ENCODE measurements at places on chromosomes 5 and 9.

DNA sequence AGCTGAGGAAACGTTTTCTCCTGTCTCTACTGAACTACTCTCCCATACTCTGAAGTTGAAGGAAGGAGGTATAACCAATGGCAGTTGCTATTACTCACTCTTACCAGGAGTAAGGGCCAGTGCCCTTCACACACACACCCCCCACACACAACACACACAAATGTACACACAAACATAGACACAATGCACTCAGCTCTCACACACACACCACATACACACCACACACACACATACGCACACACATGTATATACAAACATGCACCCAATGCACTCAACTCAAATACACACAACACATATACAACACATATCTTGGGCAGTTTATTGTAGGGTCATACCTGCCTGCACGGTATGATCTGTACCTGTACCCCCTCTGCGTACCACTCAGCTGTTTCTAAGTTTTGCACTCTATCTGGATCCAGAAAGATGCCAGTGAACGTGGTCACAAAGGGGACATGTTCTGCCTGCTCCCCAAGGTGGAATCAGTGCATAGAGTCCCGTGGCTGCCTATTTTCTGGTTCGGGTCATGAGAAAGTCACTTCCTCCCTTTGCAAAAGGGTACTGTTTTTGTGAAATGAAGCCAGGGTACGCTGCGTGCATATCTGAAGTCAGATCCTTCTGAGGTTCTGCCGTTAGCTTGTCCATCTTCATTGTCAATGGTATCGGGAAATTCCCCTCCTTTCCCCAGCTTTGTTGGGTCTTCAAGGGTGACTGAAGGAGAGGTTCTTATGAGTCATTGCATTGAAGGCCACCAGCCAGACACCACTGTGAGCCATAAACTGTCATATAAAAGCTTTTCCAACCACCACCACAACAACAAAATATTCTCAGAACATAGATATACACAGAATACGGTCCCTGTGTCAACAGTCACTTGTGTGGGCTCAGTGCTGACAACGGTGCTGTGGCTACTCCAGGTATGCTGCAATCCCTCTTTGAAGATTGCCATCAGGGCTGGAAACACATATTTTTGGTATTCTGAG is 131.9 kb downstream of the UGCG start:
- no peak for DNase-seq

GRCh38 chr5:169258372-169259000 is 42.5 kb downstream of the SLIT3 start:
- no peak for DNase-seq

DNA sequence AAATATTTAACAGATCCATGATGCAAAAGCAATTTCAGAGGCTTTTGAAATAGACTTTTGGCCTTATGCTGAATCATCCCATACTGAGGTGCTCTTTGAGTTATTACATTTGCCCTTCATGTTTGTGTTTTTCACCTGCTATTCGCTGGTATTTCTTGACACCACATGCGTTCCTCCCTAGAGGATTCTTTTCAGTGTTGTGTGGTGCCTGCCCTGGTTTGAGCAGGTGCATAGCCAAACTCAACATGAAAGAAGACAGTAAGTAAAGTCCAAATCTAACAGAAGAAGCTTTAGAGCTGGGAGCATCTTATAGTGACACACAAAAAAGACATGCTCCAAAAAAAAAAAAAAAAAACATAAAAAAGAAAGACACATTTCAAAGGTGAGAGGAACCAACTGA is 796.3 kb downstream of the SEMA5A start:
- DNase-seq: no peak

DNA sequence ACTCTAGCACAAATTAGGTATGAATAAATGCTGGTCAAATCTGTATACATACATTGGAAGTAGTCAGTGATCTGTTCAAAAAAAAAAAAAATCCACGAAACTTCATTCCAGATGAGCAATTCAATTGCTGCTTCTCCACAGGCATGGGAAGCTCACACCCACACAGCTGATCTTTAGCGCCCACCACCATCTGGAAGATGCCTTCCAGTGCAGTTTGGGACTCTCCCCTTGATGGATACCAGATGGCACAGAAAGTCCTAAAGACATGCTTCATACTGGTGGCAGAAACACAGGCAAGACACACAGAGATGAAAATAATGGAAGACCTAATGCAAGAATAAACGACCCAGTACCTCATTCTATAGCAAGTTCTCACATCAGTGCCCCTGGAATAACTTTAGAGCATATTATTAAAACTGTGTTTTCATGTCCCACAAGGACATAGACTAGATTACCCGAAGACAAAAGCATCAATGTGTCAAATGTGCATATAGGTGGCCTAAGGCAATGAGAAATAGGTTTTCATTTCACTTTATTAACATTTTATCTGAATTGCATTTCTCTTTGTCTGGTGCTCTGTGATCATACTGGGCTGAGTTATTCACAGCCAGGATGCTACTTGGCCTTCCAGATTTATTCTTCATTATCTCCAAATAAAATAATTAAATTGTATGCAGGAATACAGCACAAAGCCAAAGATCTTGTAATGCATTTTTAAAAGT is 135.4 kb upstream of the TAS2R1 start:
- no peak for DNase-seq

- DNase-seq: no peak
Observed at GRCh38 chr5:57575839-57576238, 93.2 kb upstream of the ACTBL2 start.

All from stimulated activated CD8-positive, alpha-beta memory T cell treated with anti-CD3 and anti-CD28 coated beads, Interleukin-7, amount 100 ng/mL, for 1 hour (primary cell).